Thoracic aorta (tissue), 2 donors: ENCODE measurements at places on chromosomes 16 and 17. TPM values are rescaled to one million over a fixed set of nuclear protein-coding genes. Genes with fewer than 3 reads are reported as not detected.

Gene TNFRSF17
- not detected for total RNA-seq

Gene PCGF2
- total RNA-seq: 28.4 TPM

Gene IRF8
- total RNA-seq: 28.8 TPM

Gene ARL5C
- total RNA-seq: not detected

Gene ADGRG3
- total RNA-seq: 0.41 TPM

DNA sequence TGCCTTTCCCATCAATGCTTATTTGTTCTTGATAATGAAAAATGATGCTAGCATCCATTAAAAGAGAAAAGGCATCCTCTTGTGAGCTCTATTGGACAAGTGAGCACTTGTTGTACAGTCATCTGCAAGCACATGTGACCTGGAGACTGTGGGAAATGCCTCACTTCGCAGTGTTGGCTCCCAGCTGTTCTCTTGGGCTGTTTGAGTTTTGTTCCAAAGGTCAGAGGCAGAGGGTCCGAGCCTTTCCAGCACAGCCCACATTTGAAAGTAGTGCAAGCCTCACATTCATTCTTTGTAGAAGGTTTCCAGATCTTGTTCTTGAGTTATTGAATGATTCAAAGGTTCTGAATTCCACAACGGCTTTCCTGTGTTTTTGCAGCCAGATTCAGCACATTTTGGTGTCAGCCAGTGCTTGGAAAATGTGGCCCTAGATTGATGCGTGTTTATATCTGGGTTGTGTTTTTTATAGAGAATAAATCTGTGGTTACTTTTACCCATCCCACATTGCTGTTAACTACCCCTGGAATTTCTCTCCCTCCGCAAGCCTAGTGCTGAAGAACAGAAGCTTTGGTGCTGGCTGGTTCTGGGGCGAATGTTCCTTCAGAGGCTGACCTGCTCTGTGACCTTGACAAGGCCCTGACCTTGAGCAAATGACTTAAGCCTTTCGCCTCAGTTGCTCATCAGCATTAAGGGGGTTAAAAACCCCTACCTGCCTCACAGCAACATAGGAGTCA, 49.8 kb downstream of the CDH1 start:
- no peak for DNase-seq

GRCh38 chr16:57347858-57348257, 10.7 kb upstream of the CCL22 start:
- no peak for DNase-seq

DNA sequence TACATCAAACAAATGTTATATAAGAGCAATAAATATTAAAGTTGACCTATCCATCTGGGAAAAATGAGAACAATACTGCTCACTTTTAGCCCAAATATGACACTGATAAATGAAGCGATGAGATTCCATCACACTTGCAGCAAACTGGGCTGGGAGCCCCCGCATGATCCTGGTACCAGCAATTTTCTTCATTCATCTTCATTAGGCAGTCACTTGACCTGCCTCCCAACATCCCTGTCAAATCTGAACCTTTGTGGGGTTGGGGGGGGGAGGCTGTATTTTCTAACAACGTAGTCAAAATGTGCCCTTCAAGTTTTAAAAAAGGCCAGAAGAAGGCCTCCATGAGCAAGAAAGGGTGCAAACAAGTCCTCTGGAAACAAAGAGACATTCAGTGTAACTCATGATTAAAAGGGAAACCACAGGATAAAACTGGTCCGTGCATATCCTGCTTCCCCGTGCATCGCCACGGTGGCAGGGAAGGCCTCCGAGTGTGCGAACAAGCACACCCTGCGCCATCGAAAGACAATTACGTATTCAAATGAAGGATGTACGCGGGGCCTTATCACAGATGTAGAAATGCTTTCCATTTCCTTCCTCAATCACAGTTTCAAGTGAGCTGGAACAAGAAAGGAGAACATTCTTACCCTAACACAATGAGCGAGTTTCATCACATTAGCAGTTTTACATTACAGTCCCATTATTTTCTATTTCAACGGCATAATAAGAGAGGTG, 48.4 kb downstream of the TOX3 start:
- no peak for DNase-seq

GRCh38 chr16:2388875-2389433, 40.3 kb upstream of the CCNF start:
- no peak for DNase-seq
